ENCODE measurements at places on chromosomes 7 and 10. TPM values are rescaled to one million over a fixed set of nuclear protein-coding genes. Genes with fewer than 3 reads are reported as not detected.

DNA sequence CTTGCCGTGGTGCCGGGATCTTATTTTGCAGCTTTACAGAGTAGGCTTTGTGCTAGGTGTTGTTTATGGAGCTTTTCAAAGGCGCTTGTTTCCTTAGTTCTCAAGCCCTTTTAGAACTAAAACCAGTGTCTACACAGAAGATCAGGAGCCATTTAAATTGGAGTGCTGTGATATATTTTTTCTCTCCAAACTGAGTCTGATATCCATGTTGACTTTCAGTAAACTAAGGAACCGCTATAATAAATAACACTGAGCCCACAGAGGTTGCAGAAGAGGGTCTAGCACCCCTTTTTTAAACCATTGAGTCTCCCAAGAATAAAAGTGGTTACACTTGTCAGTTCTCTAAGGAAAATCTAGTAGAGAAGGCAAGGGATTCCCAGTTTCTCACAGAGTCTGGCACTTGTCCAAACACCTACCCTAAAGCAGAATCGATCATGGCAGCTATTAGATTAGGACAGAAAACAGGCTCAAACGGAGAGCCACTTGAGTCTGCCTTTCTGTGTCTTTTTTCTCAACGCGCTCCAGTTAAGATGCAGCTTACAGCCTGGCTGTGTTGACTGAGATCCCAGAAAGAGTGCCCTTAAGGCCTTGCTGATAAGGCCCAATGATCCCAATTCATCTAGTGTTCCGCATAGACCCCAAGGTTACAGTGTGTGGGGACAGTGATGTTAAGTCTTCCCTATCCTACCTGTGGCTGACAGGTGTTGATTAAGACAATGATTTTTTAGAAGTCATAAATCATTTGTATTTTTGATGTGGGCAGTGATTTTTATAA is 804 bp downstream of the TMEM106B start:
- DNase-seq = peak; percentile 29
- H3K36me3 ChIP-seq = peaks cover 28% of the 10 kb centered on the region
- H3K4me1 ChIP-seq = peaks cover 24% of the 10 kb centered on the region
- peak overlapping the region; percentile 93 for H3K27ac ChIP-seq
- H3K27me3 ChIP-seq = no peaks in the 10 kb centered on the region
- H3K4me3 ChIP-seq = peak overlapping the region; percentile 85

GRCh38 chr7:157141525-157142060 is 2.9 kb downstream of the UBE3C start:
- no peak for DNase-seq
- peaks cover 50% of the 10 kb centered on the region for H3K36me3 ChIP-seq
- peaks cover 51% of the 10 kb centered on the region for H3K4me1 ChIP-seq

- DNase-seq = no peak
- no peak overlapping the region for H3K4me3 ChIP-seq
- no peaks in the 10 kb centered on the region for H3K27me3 ChIP-seq
- no peaks in the 10 kb centered on the region for H3K4me1 ChIP-seq
Observed at GRCh38 chr10:132700156-132701098, 85.5 kb downstream of the NKX6-2 start.

- no peaks in the 10 kb centered on the region for H3K4me1 ChIP-seq
- H3K36me3 ChIP-seq = no peaks in the 10 kb centered on the region
- DNase-seq = no peak
- no peaks in the 10 kb centered on the region for H3K27me3 ChIP-seq
- no peak overlapping the region for H3K27ac ChIP-seq
Observed at GRCh38 chr7:139451638-139452037, 31.8 kb downstream of the KLRG2 start.

DNA sequence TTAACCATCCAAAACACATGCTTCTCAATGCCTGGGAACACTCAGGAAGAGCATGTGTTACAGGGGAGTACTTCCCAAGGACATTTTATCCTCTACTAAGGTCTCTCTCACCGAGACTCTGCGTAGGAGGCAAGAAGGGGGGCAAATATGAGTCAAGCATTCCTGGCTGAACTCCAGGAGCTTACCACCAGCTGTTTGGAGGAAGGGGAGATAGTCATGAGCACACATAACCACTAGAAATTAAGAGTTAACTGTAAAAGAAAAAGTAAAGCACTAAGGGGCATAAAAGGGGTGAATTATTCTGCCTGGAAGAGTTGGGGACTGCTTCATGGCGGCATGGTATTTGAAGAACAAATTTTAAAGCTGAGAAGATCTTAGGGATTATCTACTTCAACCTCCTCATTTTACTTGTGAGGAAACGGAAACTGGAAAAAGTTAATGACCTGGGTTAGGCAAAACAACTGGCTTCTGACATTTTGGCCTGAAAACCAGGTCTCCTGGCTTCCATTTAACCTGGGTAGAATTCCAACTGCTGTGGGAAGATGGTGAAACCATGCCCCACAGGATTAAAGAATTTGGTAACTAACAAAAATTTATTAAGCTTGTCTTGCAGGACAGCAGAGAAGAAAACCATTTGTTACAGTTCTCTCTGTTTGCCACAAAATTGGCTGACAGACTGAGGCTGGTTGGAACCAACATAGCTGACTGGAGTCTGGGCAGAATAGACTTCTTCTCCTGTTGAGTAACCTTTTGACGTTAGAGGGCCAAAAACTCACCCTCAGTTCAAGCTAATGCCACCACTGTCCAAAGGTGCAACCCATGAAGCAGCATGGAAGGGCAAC is 85.5 kb downstream of the SLC25A13 start:
- H3K36me3 ChIP-seq = peaks cover 5% of the 10 kb centered on the region
- no peak overlapping the region for H3K4me3 ChIP-seq
- peak overlapping the region; percentile 66 for H3K27ac ChIP-seq
- peak; percentile 27 for DNase-seq

DNA sequence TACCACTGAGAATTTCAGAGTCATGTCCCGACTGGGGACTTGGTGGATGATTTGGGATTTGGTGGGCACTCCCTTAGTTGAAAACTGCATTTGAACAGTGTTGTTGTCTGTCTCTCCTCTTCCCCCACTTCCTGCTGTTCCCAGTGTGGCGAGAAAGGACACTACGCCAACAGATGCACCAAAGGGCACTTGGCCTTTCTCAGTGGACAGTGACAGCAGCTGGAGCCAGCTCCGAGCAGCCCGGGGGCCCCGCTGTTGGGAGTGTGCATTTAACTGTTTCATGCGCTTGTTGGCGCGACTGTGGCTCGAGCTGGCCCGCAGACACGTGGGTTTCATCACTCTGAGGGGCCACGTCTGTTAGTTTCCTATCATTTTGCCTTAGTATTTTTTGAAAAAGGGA is 9.7 kb downstream of the ATP5MF start:
- H3K27ac ChIP-seq = no peak overlapping the region
- H3K27me3 ChIP-seq = no peaks in the 10 kb centered on the region
- peaks cover 33% of the 10 kb centered on the region for H3K36me3 ChIP-seq
- H3K4me3 ChIP-seq = no peak overlapping the region

DNA sequence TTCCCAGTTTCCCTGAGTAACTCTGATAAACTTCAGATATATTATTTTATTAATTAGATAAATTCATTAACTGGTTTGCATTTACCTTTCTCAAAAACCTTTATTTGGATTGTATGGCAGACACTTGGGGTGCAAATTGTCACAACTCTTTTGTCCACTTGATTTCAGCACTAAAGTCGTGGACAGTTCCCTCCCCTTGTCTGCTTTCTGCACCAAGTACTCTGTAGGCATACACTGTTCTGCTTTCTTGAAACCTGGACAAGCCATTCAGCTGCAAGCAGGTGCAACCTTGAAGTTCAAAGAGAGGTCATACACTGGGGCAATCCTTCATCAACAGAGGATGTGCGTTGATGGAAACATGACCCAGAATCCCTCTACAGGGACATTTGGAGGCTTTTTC is 162.9 kb downstream of the ARL5B start:
- no peaks in the 10 kb centered on the region for H3K4me1 ChIP-seq
- DNase-seq = peak; percentile 2
- H3K27me3 ChIP-seq = no peaks in the 10 kb centered on the region
- no peak overlapping the region for H3K4me3 ChIP-seq
- no peak overlapping the region for H3K27ac ChIP-seq

DNA sequence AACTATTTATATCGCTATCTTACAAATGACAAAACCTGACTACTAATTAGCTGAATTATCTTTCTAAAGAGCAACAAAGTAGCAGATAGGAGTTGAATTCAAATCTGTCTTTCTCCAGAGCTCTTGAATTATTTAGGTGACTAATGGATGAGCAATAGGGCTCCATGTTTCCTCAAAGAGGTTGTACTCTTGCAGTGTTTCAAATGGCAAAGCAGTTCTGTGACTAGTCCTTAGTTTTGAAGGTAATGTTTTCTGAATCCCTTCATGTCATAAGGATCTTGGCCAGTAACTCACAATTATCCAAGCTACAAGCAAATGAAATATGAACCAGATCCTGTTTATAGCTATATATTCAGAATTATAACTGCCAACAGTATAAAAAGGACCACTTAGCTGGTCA is 999.7 kb downstream of the NRG3 start:
- H3K4me3 ChIP-seq = no peak overlapping the region
- no peaks in the 10 kb centered on the region for H3K27me3 ChIP-seq
- no peak for DNase-seq
- no peaks in the 10 kb centered on the region for H3K36me3 ChIP-seq
- no peak overlapping the region for H3K27ac ChIP-seq

GRCh38 chr7:84021292-84021908 is 173.2 kb downstream of the SEMA3A start:
- H3K36me3 ChIP-seq = peaks cover 5% of the 10 kb centered on the region
- peaks cover 17% of the 10 kb centered on the region for H3K4me1 ChIP-seq
- H3K27ac ChIP-seq = no peak overlapping the region
- no peaks in the 10 kb centered on the region for H3K27me3 ChIP-seq

- H3K4me3 ChIP-seq = no peak overlapping the region
- no peaks in the 10 kb centered on the region for H3K4me1 ChIP-seq
- H3K27me3 ChIP-seq = no peaks in the 10 kb centered on the region
- no peaks in the 10 kb centered on the region for H3K36me3 ChIP-seq
Observed at GRCh38 chr10:61608255-61609033, 54.3 kb upstream of the CABCOCO1 start.

- H3K27me3 ChIP-seq = no peaks in the 10 kb centered on the region
- no peak overlapping the region for H3K27ac ChIP-seq
- H3K4me3 ChIP-seq = no peak overlapping the region
- DNase-seq = no peak
- peaks cover 36% of the 10 kb centered on the region for H3K36me3 ChIP-seq
Observed at GRCh38 chr7:2639695-2640481, 8.1 kb downstream of the TTYH3 start.

GRCh38 chr10:123417414-123417813 is 248.7 kb upstream of the GPR26 start:
- no peak overlapping the region for H3K27ac ChIP-seq
- no peak overlapping the region for H3K4me3 ChIP-seq
- H3K27me3 ChIP-seq = no peaks in the 10 kb centered on the region
- no peak for DNase-seq
- H3K4me1 ChIP-seq = no peaks in the 10 kb centered on the region

GRCh38 chr10:132677096-132677472 is 108.9 kb downstream of the NKX6-2 start:
- H3K4me1 ChIP-seq = no peaks in the 10 kb centered on the region

- no peak overlapping the region for H3K4me3 ChIP-seq
- no peak overlapping the region for H3K27ac ChIP-seq
- no peaks in the 10 kb centered on the region for H3K36me3 ChIP-seq
Observed at GRCh38 chr7:112497481-112497880, 16.7 kb downstream of the LSMEM1 start.

- H3K4me3 ChIP-seq = peak overlapping the region; percentile 84
- no peaks in the 10 kb centered on the region for H3K4me1 ChIP-seq
- no peak for DNase-seq
Observed at GRCh38 chr10:38094927-38095574, 914 bp downstream of the ZNF37A start.

GRCh38 chr10:88270871-88271713 is 312.0 kb downstream of the RNLS start:
- H3K4me1 ChIP-seq = no peaks in the 10 kb centered on the region
- H3K36me3 ChIP-seq = no peaks in the 10 kb centered on the region
- H3K4me3 ChIP-seq = no peak overlapping the region
- no peak for DNase-seq
- H3K27me3 ChIP-seq = no peaks in the 10 kb centered on the region
- H3K27ac ChIP-seq = no peak overlapping the region

DNA sequence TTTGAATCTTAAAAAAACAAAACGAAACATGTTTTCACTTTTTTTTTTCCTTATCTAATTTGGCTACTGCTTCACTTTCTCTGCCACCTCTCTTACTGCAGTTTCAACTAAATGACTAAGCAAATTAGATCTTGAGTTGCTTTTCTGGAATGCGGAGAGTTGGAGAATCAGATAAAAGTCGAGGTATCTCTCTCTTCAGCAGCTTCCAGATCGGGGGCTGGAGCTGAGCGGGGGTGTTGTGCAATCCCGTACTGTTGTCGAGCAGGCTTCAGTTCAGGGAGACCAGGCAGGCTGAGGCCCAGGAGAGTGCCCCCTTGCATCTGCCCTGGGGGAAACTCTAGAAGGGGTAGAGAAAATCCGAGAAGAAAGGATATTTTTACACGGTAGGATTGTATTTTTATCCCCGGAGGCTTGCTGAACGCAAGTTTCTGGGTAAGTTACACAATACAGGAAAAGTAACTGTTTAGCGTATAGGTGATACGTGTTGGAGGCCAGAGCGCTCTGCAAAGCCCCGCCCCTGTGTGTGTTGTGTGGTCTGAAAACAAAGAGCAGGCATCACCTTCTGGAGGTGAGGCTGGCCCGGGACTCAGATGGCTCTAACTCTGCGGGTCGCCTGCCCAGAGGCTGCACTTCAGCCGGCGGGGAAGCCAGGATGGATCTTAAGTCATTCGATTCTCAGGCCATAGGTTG is 116.6 kb downstream of the KLF6 start:
- peak overlapping the region; percentile 96 for H3K27ac ChIP-seq
- peaks cover 11% of the 10 kb centered on the region for H3K36me3 ChIP-seq
- H3K4me3 ChIP-seq = peak overlapping the region; percentile 70
- DNase-seq = peak; percentile 73

DNA sequence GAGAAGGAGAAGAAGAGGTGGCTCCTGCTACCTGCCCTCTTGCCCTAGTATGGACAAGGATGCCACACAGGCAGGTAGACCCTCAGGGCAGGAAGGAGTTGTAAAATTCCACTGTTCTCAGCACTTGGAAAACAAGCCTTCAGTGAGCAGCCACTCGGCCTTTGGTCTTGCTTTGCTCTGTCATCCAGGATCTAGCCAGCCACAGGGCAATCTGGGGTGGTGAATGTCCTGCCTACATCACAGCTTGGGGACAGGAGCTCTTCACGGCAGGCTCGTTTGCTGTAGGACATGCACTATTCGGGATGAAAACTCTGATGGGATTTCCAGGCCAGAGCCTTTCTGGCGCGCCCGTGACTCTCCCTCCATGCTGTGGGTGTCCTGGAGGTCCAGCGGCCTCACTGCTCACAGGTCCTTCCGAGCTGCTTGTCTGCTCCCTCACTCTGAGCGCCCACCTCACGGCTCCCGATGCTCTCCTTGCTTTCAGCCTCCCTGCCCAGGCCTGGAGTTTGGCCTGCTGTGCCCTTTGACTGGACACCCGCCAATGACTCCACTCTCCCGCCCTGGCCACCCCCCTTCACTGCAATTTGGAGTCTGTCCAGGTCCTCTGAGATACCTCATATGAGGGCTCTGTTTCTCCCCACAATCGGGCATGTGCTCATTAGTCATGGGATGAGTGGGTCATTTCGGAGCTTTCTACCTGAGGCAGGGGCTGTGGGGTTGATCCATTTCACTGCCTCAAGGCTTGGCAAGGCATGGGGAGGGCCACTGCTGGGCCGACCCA is 227.2 kb upstream of the GRB10 start:
- H3K27me3 ChIP-seq = peaks cover 36% of the 10 kb centered on the region
- H3K36me3 ChIP-seq = no peaks in the 10 kb centered on the region
- H3K4me1 ChIP-seq = peaks cover 9% of the 10 kb centered on the region
- no peak overlapping the region for H3K27ac ChIP-seq
- no peak for DNase-seq

FAM25C gene
- total RNA-seq = not detected

NPC1L1 gene
- 46.0 TPM for total RNA-seq

ZNF488 gene
- 2.1 TPM for total RNA-seq

GBX1 gene
- total RNA-seq = not detected

IGF2BP3 gene
- 111 TPM for total RNA-seq

OR2AE1 gene
- not detected for total RNA-seq

PILRA gene
- 3.1 TPM for total RNA-seq

OIT3 gene
- 1.4 TPM for total RNA-seq

All from Calu3 (cell line).